Immature natural killer cell (primary cell): ENCODE measurements at places on chromosomes 11 and 22.

GRCh38 chr11:6225896-6226295 lies 8.5 kb downstream of the FHIP1B start:
- DNase-seq: no peak

- no peak for DNase-seq
Observed at GRCh38 chr22:19714312-19715187, at the start of gene SEPTIN5. Gene SEPTIN5, plus strand, starts transcription at chr22:19714503. Its CDS starts 86 bp downstream, at chr22:19714589.

- DNase-seq: no peak
Observed at GRCh38 chr11:1879342-1879940, 12.3 kb downstream of the PRR33 start.

DNA sequence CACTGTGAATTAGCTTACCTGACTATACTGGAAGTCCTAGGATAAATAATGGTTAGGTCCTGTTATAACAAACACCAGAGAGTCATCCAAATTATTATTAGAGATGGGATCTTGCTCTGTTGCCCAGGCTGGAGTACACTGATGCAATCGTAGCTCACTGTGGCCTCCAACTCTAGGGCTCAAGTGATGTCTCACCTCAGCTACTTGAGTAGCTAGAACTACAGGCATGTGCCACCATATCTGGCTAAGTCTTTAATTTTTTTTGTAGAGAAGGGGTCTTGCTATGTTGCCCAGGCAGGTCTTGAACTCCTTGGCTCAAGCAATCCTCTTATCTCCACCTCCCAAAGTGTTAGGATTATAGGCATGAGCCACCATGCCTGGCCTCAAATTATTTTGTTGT lies 37.2 kb downstream of the OSBP start:
- DNase-seq: no peak

- no peak for DNase-seq
Observed at GRCh38 chr22:25039754-25040153, 87.2 kb downstream of the KIAA1671 start.

- DNase-seq: no peak
Observed at GRCh38 chr11:11513422-11513821, 108.4 kb downstream of the GALNT18 start.

DNA sequence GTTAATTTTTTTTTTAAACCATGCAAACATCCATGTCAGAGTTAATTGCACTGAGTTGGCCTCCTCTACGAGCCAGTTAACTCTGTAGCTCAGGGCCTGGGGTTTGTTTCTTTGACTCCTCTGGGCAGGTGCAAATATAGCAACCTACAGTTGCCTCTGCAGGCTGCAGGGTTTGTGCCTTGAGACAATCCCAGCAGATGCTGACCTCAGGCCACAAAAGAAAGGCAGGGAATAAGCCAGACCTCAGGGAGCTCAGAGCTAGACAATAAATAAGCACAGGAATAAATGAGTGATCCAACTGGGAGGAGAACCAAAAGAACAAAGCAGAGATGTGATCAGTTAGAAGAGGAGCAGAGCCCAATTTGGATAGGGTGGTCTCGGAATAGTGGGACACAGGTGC lies 390.8 kb downstream of the SHANK2 start:
- DNase-seq: no peak

- no peak for DNase-seq
Observed at GRCh38 chr11:63663809-63664208, 7.4 kb downstream of the ATL3 start.

- peak; percentile 51 for DNase-seq
Observed at GRCh38 chr22:26589367-26589844, 526 bp downstream of the TPST2 start.

DNA sequence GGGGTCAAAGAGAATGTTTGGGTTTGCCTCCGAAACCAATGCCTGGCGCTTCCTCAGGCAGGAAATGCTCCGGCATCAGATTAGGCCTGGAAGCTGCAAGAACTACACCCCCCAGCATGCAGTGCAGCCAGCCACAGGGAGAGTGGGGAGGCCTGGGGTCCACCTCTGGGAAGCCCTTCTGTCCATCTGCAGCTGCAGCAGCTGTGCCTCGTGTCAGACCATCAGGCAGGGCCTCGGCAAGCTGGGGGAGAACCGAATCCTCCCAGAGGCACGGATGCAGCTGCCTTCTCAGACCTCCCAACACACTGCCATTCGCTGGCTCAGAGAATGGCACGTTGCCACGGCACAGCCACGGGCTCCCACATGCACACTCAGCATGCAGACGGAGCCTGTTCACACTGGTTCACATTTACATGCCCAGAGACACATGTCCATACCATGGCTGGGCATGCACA lies 57.4 kb downstream of the NECTIN1 start:
- no peak for DNase-seq
